ENCODE measurements at places on chromosomes 1 and 21.

DNA sequence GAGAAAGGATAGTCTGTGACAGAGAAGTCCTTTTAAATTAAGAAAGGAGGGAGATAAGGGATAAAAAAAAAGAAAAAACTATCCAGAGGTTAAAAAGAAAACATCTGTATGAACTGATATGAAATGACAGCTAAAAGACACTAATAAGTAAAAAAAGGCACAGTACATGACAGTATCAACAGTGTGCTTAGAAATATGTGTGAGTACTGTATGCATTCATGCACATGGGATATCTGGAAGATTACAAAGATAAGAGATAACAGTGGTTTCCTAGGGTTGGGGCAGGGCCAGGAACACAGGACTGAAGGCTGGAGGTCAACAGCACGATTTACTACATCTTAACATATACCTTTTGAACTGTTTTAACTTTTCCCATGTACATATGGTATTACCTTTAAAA is 13.3 kb downstream of the PTP4A2 start:
- no peak for DNase-seq

- no peak for DNase-seq
Measured at GRCh38 chr1:117689997-117690625, 84.3 kb downstream of the TENT5C start.

GRCh38 chr21:14817311-14817710 is 247.5 kb downstream of the NRIP1 start:
- no peak for DNase-seq

- no peak for DNase-seq
Measured at GRCh38 chr1:202121006-202121405, 1.7 kb upstream of the GPR37L1 start.

- DNase-seq, result no peak
Measured at GRCh38 chr1:44806704-44807363, at the start of gene DYNLT4. DYNLT4 (minus strand) TSS chr1:44807351; CDS start chr1:44806668, 683 bp downstream.

DNA sequence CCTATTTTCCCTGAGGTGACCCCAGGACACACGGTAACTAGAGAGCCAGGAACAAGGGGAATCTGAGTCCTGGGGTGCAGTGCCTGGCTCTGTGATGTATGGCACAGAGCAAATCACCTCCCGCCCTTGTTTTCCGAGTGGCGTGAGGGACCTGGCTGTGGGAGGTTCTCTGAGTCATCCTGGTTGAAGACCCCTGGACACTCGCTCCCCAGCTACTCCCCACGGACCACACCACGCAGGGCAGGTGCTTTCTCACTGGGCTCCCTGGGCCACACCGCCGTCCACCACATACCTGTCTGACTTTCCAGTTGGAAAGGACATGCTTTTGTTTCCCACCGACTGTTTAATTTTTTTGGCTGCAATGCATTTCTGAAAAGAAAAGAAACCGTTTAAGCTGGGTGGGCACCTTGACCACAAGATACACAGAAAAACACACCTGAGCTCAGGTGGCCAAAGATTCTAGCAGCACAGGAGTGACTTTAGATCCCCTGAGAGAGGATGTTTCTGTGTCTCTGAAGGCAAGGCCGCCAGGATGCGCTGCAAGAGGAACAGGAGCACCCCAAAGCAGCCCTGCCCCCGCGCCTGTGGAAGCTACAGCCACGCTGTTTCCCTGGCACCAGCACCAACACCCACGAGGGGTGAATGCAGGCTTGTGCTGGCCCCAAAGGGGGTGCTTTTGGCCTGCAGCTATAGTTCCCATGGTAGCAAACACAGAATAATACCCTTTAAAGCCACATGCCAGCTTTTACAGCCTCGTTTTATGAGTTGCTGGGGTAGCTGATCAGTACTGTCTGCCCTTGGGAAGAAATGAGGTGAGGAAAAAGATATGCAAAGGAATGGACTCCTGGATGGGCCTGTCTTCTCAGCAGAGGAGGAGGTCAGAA is 8.1 kb upstream of the SRM start:
- DNase-seq, result no peak

GRCh38 chr21:41786509-41786987 is 19.7 kb upstream of the RIPK4 start:
- DNase-seq, result peak; percentile 20

GRCh38 chr21:45827881-45828579 is 153.5 kb upstream of the COL6A1 start:
- DNase-seq, result no peak

DNA sequence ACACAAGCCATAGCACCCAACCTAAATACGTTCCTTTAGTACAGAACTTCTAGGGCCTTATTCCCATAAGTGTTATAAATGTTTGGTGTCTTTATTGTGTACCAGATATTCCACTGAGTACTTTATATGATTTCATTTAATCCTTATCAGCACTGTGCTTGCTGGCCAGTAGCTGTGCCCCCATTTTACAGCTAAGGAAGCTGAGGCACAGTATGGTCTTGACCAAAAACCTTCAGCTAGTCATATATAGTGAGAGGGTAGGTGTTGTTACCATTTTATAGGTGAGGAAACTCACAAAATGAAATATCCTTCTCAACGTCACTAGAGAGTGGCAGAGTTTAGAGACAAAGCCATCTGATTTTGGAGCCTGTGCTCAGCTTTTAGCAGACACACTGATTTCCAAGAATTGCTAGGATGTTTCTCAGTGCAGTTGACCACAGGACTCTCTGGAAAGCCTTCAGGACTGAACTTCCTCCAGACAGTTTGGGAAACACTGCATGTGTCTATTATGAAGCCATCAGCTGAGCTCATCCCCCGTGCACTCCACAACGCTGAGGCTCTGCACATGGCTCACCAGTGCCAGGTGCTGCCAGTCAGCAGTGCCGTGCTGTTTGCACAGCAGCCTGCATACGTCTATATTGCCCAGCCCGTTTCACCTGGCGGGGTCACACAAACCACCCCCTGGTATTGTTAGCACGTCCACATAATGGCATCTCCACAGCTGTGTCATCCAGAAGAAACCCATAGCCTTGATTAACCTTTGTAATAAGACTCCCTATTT is 15.4 kb downstream of the NPPA start:
- DNase-seq, result no peak

DNA sequence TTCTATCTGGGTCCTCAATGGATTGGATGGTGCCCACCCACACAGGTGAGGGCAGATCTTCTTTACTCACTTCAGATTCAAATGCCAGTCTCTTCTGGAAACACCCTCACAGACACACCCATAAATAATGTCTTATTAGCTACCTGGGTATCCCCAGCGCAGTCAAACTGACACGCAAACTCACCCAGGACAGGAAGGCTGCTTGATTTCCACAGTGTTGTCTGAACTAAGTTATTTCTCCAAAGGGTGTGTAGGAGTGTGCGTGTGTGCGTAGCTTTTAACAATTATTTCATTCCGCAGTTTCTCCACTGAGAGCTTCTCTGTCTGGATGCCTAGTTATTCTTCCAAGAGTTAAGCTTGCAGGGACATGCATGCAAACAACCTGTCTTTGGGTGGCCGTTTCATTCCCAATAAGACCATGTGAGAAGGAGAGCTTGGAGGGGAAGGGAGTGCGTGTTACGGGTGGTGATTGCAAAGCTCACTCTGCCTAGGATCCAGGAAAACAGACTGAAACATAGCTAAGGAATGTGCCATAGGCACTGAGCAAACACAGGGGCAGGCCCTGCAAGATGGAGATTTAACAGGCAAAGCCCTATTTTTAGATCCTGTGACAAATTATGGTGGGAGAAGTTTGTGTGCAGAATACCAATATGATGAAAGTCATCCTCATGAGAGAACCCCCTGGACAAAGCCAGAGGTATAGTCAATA is 269.7 kb downstream of the DYRK1A start:
- peak; percentile 92 for DNase-seq

DNA sequence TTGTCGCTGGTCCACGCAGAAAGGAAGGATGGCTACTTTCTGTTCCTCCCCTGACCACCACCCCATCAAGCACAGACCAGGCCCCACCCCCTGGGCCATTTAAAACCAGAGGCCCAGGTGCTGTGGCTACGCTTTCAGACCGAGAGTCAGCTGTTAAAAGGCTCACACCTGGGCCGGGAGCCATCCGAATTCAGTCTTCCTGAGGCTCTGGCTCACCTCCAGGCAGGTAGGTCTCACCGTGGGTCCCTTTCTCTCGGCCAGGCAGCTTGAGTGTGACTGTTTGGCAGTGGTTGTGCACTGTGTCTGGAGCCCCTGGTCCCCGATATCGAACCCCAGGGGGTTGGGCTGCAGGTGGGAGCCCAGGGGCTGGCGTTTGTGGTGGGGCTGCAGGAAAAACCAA is 7.2 kb downstream of the ACTL8 start:
- no peak for DNase-seq

Measured in fibroblast of skin of scalp (primary cell).